Activated T-cell treated with anti-CD3 and anti-CD28 coated beads, Interleukin-2, amount 50 U/mL, for 24 hours (primary cell): ENCODE measurements at places on chromosomes 5 and 9.

DNA sequence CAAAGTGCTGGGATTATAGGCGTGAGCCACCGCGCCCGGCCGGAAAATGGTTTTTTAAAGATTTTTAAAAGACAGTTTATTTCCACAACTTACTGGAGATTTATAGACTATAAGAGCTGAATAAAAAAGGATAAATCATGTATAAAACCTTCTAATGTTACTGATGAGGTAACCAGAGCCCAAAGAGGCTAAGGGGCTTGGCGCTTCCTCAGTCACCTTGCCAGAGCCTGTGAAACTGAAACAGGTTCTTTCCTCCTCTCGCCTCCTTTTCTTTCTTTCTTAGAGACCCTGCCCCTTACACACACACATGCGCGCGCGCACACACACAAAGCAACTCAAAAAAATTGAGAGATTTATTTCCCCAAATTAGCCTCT is 69.8 kb downstream of the HSD17B3 start:
- DNase-seq, result no peak

GRCh38 chr9:70435948-70436347 is 21.5 kb upstream of the KLF9 start:
- no peak for DNase-seq

DNA sequence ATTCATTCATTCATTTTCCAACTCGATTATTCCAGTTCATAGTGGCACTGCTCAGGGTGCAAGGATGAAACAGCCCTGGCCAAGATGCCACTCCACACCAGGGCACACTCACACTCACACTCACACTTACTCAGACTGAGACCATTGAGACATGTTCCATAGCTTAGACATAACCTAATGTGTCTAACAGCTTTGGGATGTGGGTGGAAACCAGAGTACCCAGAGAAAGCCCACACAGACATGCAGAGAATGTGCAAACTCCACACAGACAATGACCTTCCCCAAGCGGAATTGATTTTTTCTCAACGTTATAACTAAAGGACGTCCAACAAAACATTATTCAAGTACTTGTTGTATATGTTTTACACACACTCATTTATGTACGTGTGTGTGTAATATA is 1363.5 kb downstream of the EFNA5 start:
- no peak for DNase-seq

- no peak for DNase-seq
These were observed 447.0 kb upstream of the EDIL3 start for GRCh38 chr5:84831701-84832100.

- DNase-seq, result no peak
These were observed 250.3 kb downstream of the SEC61B start for GRCh38 chr9:99472240-99472915.

DNA sequence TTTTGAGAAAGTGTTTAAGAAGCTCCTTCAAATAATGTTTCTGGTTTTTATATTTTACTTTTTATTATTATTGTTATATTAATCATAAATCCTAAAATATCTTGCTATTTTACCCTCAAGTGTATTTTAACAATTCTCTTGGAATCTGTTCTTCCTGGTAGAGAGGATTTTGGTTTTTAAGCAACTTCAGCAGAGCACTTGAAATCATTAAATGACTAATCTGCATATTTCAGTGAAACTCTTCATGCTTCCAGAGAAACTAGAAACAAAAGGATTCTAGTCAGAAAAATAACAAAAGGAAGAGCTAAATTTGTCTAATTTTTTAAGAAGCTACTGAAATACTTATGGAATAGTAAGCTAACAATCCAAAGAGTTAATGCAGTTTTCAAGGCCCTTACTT is 1057.3 kb downstream of the TLE1 start:
- DNase-seq, result no peak

- DNase-seq, result no peak
These were observed 7.4 kb upstream of the AMACR start for GRCh38 chr5:34015120-34015822.

- no peak for DNase-seq
These were observed 91.1 kb downstream of the ENC1 start for GRCh38 chr5:74549384-74549783.

GRCh38 chr5:22111320-22111719 is 741.8 kb downstream of the CDH12 start:
- no peak for DNase-seq

- no peak for DNase-seq
These were observed 142.8 kb downstream of the PDZD2 start for GRCh38 chr5:31781772-31782171.

DNA sequence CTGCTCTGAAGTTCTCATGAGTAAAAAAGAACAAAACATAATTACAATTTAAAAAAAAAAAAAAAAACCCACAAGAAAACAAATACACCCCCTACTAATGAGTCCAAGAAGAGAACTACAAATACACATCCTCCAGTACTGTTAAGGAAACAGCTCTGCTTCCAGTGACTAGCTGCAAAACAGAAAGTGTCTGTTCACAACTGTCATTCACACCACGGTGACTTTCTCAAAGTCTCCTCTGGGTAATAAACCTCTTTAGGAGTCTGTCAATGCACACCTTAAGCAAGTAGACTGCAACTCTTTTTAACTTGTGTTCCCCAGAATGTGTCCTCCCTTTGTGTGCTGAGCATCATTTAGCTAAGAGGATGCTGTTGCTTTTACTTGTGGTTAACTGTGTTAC is 6.2 kb downstream of the REEP5 start:
- DNase-seq, result no peak

DNA sequence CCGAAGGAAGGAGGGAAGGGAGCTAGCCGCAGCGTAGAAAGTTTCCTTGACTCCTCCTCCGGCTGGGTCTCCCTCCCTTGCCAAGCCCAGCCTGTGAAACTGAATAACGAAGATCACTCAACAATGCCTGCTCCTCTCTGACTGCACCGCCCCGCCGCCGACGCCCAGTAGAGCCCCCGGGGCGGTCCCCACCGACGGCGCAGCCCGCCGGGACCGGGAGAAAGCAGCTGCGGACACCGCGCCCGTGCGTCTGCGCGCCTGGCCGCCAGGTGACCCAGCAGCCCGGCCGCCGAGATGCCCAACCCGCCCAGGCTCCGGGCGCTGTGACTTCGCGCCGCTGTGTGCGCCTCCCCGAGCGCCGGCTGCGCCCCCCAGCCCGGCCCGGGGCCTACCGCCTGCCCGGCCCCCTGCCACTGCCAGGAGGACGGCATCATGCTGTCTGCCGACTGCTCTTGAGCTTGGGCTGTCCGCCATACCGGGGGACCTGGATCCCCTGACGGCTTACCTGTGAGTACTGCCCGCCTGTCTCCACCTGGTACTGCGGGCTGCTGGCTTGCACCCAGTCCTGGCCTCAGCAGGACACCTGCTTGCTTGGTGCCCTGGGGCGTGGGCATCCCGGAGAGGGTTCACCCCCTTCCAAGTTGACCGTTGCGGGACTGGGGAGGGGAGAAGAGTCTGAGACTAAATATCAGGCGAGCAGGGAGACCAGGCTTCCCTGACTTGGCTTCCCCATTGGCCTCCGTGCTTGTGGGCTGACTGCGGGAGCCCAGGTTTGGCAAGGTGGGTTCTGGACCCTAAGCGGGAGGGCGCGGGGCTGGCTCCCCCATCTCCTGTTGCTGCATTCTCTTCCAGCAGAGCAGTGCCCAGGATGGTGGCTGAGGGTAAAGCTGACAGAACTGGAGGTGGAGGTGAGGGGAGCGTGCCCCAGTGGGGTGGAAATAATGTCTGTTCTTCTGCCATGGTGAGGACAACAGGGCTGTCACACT is 26.2 kb upstream of the SPTLC1 start:
- no peak for DNase-seq

- DNase-seq, result no peak
These were observed 259.4 kb downstream of the GADD45G start for GRCh38 chr9:89864257-89864656.

GRCh38 chr9:76313771-76314170 is 80.5 kb downstream of the RFK start:
- no peak for DNase-seq

DNA sequence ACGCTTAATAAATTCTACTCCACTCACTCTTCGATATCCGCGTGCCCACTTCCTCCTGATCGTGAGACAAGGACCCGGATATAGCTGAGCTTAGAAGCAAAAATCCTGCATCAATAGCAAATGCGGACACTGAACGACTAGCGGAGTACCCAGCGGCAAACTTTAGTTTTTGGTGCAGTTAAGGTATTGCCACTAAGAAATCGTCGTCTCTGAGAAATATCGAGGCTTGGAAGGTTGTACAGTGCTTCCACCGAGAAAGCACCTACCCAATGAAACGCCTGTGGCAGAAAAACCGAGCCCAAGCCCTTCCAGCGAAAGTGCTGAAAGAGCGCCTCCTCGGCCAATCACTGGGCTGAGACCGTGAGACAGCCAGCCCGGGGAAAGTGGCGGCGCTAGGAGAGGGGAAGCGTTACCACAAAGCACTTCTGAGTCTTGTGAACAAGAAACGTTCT is 32.2 kb downstream of the ANXA2R start:
- peak; percentile 84 for DNase-seq

- DNase-seq, result no peak
These were observed 11.9 kb upstream of the COX7C start for GRCh38 chr5:86605881-86606280.

- no peak for DNase-seq
These were observed 150.9 kb downstream of the OSTF1 start for GRCh38 chr9:75239176-75239575.

GRCh38 chr9:101097210-101097609 is 68.7 kb downstream of the PLPPR1 start:
- no peak for DNase-seq

GRCh38 chr9:136614372-136614922 is 48.3 kb upstream of the EGFL7 start:
- no peak for DNase-seq

- peak; percentile 96 for DNase-seq
These were observed 19.8 kb upstream of the MATR3 start for GRCh38 chr5:139273572-139274289.

GRCh38 chr9:115225459-115226116 is 107.6 kb upstream of the TNC start:
- DNase-seq, result no peak

GRCh38 chr9:7333719-7334118 is 465.9 kb downstream of the DMAC1 start:
- DNase-seq, result no peak

DNA sequence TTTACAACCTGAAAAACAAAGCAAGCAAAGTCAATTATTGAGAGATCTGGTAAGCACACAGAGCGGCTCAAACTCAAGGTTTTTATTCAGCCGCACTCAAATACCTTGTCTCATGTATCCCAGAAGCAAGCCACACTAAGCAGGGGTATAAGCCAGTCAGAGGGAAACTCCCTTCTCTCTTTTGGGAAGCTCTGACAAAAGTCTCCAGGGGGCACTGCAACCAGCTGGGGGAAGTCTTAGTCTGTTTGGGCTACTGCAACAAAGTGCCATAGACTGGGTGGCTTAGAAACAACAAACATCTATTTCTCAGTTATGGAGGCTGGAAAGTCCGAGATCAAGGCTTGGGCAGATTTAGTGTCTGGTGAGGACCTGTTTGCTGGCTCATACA is 246.0 kb downstream of the ENC1 start:
- no peak for DNase-seq

DNA sequence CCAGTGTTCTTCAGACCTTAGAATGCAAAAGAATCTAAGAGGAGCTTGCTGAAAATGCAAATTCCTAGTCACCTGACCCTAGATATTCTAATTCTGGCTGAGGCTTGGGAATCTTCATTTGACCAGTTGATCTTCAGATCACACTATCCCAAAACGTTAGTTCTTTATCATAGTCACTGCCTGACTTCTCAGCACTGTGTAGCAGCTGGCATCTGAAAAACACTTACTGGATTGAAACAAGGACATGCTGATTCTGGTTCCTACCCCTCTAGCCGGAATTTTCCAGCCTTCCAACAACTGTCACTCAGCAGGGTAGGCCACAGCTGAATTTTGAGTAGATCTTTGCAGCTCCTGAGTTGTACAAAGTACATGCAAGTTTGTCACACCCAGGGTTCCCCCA is 72.2 kb downstream of the EBF1 start:
- no peak for DNase-seq

- DNase-seq, result no peak
These were observed 276.3 kb downstream of the EPB41L4A start for GRCh38 chr5:112142769-112143270.

DNA sequence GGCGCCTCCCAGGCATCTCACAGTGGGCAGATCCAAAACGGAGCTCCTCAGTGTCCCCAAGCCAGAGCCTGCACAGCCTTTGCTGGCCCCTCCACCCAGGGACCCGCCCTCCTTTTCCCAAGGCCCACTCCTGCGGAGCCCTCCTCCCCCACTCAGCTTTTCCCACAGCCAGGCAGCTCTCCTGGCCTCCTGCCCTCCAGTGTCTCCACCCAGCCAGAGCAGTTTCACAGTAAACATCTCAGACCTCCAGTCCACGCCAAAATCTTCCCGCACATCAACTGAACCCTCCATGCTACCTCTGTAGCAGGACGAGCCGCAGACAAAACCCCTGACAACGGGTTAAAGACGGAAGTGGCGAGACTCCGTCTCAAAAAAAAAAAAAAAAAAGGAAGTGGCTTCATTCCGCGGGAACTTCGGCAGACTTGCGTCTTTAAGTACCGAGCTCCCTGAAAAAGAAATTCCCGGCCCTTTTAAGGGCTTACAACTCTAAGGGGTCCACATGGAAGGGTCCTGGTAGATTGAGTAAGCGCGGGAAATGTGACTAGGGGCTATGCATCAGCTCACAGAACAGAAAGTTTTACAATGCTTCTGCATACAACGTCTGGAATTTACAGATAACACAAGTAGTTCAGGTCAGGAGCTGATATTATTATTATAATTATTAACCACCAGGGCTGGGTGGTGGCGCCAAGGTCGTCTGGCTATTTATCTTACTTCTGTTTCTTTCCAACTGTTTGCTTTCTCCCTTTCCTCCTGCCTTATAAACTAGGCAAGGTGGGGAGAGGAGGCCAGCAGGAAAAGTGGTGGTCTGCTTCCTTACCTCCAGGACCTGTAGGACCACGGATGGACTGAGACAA is 11.4 kb upstream of the GRIN1 start:
- DNase-seq, result no peak

DNA sequence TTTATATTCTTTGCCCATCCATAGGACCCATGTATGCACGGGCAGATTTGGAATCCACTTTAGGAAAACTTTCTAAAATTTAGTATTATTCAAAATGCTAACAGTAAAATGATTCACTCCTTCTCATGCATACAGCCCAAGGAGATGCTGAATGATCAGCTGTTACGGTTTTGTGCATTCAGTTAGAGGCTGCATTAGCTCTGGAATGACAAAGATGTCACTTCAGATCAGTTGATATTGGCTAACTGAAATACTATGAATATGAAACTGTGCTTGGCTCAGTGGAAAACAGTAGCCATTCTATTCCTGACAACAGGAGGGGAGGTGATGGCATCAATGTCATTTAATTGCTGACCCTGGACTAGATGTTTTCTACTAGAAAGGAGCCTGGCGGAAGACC is 560.7 kb downstream of the ZNF608 start:
- no peak for DNase-seq

DNA sequence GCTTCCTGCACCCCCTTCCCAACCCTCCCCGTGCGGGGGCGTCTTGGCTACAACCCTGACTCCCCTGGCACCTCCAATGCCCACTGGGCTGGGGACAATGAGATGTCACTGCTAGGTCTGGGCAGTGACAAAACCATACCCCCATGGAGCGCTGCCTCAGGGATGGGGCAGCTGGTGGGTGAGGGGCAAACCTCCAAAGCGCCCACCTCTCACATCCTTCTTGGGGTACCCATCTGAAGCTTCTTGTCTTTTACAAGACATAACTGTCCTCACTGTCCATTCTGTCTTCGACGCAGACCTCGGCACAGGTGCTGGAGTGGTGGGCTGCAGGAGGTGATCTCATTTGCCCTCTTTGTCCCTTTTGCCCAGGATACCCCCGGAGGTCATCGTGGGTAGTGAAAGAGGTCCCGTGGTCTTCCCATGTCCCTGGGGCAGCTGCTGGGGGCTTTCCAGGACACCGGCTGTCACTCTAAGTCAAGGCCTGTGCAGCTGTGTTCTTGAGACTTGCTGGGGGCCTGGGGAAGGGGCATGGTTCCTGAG is 27.8 kb upstream of the CSF1R start:
- DNase-seq, result no peak
